ENCODE measurements at places on chromosomes 5 and 9. TPM values are rescaled to one million over a fixed set of nuclear protein-coding genes. Genes with fewer than 3 reads are reported as not detected.

DNA sequence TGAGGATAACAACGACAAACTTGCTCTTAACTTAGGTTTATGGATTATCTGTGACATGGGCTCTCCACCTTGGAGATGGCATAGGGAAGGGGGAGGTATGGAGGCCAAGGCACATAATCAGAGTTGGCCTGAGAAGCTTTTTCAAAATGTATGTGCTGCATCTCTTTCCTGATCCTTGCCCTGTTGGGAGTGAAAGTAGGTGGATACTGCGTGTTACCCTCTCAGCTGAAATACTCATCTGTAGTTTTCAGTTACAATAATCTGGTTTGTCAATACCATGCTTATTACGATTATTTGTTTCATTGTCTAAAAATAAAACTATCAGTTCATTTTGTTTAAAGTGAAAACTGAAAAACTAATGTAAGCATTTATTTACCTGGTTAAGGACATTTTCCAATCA, 86.7 kb downstream of the SLC44A1 start:
- DNase-seq: no peak

GRCh38 chr5:16050414-16050813, 129.2 kb downstream of the MARCHF11 start:
- no peak for DNase-seq

GRCh38 chr5:82523633-82524032, 245.5 kb upstream of the RPS23 start:
- DNase-seq: no peak

DNA sequence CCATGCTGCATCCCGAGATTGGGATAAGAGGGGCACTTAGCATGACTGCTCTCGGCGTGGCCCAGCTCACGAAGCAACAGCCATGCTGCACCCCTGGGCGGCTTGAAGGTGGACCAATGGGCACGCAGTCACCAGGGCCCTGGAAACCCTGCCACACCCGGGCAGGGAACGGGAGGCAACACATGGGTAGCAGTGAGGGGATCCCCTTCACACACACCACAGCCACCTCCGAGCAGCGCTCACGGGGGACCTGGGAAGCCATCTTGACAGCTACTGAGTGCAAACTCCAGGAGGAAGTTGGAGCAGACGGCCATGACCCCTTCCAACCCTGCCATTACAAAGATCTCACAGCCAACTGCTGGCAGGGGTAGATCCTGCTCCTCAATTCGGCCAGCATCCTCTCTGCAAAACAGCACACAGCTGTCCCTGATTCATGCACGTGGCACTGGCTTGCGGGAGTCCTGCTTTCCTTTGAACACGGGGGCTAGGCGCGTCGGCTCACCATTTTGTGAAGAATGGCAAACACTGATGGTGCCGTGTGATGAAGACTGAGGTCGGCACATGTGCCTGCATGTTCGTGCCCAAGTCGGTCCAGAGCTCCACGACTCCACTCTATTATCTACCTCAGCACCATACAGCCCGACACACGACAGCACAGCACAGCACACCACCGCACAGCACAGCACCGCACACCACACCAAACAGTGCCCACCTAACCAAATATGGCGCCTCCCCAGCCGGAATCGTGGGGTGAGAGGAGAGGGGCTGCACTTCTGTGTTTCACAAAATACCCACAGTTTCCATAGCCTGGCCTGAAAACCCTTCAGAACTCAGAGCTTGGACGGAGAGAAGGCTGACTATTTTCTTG, 5.0 kb downstream of the UBAC1 start:
- no peak for DNase-seq

DNA sequence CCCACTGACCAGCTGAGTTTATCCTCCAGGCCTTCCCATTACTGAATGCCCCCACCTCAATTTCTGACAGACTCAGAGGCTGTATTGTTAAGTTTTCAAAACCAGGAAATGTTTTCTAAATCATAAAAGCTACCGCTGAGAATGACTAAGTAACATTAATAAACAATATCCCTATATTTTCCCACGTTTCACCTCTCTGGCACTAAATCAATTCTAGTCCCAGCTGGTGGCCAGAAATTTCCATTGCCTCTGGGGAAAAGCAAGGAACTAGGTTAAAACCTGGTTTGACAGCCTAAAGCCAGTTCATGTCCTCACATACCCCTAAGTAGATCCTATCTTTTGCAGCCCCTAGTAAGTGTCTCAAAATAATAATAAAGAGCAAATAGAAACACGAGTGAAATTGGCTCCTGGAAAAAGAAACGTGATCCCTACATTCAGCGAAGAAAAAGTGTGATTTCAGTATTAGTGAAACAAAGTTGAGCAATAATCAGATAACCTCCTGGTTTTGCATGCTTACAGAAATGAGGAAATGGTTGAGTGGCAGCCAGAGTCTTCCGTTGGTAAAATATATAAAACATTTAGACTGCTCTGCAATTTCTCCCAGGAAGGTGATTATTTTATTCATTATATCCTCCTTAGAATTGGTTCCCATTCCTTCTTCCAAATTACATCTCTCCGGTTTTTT, 110.9 kb downstream of the ESM1 start:
- peak; percentile 62 for DNase-seq

- peak; percentile 69 for DNase-seq
Measured at GRCh38 chr9:112020680-112021596, 124.3 kb downstream of the UGCG start.

- DNase-seq: no peak
Measured at GRCh38 chr5:109987970-109988369, 298.2 kb downstream of the MAN2A1 start.

GRCh38 chr9:111691672-111692329, 30.4 kb downstream of the GNG10 start:
- DNase-seq: peak; percentile 69

- no peak for DNase-seq
Measured at GRCh38 chr5:14810282-14810681, 61.3 kb downstream of the ANKH start.

- DNase-seq: no peak
Measured at GRCh38 chr9:131008909-131009618, at the start of gene LAMC3. LAMC3 (plus strand) TSS chr9:131009174; CDS start chr9:131009215, 41 bp downstream.

- peak; percentile 4 for DNase-seq
Measured at GRCh38 chr9:74729136-74729695, 158.5 kb downstream of the TRPM6 start.

DNA sequence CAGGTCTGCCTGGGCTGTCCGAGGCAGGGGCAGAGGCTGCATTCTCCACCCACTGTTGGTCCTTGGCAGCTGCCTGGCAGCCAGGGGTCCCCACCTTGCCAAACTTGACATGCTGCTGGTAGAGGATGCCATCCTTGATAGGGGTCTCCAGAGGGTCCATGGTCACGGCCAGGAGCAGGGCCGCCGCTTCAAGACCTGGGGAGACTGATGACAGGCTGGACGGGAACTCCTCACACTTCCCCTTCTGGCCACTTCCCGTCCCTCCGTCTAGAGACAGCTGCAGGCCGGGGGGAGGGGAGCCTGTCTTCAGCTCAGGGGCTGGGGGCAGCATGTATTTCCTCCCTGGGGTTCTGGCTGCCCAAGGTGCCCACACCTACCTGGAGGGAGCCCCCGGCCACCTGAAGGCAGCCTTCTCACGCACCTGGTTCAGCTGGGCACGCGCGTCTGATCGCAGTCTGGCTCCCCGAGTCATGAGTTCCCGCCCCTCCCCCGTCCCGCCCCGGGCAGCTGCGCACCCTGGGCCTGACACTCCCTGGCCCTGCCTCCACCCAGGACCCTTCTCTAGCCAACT, at the start of gene DOK3:
Gene DOK3, minus strand, starts transcription at position 446 of the 571 bp plus-strand sequence. Its CDS starts 286 bp downstream, at position 160.
- DNase-seq: no peak

- DNase-seq: no peak
Measured at GRCh38 chr9:135745686-135746324, 43.8 kb downstream of the KCNT1 start.

DNA sequence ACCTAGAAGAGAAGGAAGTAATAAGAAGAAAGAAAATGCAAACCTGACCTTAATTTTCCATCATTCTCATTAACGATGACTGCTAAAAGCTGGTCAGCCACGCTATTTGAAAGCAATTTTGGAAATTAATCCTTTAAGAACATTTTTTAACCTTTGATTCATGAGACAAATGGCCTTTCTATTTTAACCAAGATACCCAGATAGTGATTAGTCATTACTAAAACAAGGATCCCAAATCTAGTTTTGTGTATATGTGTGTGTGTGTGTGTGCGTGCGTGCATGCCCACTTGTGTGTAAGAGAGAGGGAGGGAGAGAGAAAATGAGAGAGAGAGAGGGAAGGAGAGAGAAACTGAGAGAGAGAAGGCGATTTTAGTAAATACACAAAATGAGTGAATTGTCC, 329.5 kb downstream of the DEPDC1B start:
- no peak for DNase-seq

- DNase-seq: peak; percentile 80
Measured at GRCh38 chr5:32710550-32711361, at the start of gene NPR3. NPR3 (plus strand) TSS chr5:32711321; CDS start chr5:32711777, 456 bp downstream.

- DNase-seq: peak; percentile 61
Measured at GRCh38 chr5:33641744-33642505, 201.2 kb downstream of the TARS1 start.

- DNase-seq: no peak
Measured at GRCh38 chr5:25754895-25755294, 1110.1 kb upstream of the CDH10 start.

GRCh38 chr5:10635867-10636350, 72.0 kb downstream of the ANKRD33B start:
- DNase-seq: no peak

GRCh38 chr9:105413525-105413924, 34.3 kb upstream of the FSD1L start:
- peak; percentile 59 for DNase-seq

DNA sequence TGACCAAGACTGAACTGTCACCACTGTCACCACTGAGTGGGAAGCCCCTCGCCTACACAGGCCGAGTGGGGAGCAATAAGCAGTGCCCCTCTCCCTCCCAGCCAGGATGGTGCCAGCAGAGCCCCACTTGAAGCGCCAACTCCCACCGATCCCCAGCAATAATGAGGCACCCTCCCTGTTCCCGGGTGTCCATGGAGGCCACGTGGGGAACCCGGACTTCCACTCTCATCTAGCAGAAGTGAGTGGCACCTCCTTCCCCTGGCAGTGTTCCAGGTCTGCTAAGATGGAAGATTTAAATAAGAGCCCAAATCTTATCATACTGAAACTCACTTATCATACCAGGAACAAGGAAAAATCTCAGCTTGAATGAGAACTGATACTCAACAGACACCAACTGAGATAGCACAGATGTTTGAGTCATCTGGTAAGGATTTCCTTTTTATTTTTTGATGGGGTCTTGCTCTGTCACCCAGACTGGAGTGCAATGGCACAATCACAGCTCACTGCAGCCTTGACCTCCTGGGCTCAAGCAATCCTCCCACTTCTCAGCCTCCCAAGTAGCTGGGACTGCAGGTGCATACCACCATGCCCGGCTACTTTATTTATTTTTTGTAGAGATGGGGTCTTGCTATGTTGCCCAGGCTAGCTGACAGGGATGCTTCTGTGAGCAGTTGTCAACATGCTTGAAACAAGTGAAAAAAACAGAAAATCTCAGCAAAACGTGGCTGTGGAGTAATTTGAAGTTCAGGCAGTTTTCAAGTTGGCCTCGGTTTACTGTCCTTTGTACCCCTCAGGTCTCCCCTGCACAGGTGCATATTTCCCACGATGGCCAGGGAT, 29.6 kb upstream of the ASS1 start:
- DNase-seq: peak; percentile 4

DNA sequence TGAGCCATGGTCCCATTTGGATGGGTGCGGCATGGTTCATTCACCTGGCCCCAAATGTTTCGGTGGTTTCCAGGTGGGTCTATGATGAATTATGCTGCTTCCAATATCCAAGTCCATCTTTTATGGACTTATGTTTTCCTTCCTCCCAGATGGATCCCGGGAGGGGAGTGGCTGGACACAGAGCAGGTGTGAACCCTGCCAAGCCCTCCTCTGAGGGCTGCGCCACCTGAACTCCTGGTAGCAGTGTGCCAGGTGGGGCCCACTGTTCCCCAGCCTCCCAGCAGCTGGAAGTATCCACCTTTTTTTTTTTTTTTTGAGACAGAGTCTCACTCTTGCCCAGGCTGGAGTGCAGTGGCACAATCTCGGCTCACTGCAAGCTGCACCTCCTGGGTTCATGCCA, 42.9 kb downstream of the WNK2 start:
- DNase-seq: no peak

DNA sequence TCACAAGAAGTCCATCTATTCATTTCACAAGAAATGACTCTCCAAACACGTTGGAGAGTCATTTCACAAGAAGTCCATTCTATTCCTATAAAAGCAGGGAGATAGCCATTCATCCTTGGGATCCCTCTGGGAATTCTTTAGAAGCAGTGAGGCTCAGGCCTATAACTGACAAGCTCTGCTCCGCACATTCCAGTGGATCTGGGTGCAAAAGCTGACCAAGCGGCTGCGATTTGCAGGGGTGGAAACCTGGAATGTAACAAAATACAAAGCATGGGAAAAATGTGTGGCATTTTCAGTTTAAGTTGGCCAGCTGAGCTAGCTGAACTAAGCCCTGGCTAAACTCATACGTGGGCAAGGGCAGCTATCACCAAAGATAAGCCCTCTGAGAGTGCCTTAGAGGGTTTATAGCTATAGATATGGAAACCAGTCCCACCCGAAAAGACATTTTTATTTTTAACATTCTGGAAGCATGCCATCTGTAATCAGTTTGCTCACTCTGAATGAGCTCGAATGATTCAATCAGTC, 8.7 kb downstream of the TAS2R1 start:
- DNase-seq: peak; percentile 93

- no peak for DNase-seq
Measured at GRCh38 chr9:127711831-127712274, 3.6 kb downstream of the PTRH1 start.

GRCh38 chr9:137141050-137141810, 2.3 kb downstream of the GRIN1 start:
- DNase-seq: no peak

DNA sequence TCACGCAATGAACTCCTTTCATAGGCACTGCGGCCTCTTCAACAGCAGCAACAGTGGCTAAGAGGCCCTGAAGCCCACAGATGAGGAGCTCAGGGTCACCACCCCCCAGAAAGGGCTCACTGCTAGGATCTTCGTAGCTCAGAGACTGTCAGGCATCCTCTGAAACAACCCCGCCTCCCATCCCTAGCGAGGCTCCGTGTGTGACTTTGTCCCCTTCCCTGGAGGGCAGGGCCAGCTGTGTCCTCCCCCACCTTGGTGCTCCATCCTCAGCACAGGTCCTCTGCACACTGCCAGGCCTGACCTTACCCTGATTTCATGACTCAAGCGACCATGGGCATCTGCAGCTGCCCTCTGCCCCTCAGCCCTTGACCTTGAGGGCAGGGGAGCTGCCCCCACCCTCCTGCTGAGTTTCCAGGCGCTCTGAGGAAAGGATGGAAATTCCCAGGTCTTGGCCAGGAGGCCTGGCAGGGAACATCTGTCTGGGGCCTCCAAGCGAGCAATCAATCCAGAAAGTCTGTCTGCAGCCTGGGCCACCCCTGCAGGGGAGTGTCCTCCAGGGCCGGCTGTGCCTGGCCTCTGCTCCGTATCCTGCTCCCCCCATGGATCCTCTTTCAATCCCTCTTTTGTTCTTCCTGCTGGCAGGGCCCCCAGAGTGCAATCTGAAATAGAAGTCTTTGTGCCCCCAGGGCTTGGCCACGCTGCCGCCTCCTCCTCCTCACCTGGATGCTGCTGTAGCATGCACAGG, 6.8 kb upstream of the IRX4 start:
- no peak for DNase-seq

CYLC2 gene
- not detected for total RNA-seq

PCDHB12 gene
- 0.18 TPM for total RNA-seq

OTP gene
- not detected for total RNA-seq

C5orf52 gene
- total RNA-seq: not detected

SNCAIP gene
- 0.57 TPM for total RNA-seq

RASEF gene
- total RNA-seq: 0.41 TPM

PTGES2 gene
- 33.9 TPM for total RNA-seq

SLC25A48 gene
- total RNA-seq: not detected

DDX4 gene
- total RNA-seq: not detected

C9orf153 gene
- total RNA-seq: 0.45 TPM

SPATA6L gene
- total RNA-seq: 1.2 TPM

IL3 gene
- total RNA-seq: not detected

ANKRD34B gene
- total RNA-seq: not detected

FCN1 gene
- not detected for total RNA-seq

All from fibroblast of the aortic adventitia (primary cell).